ENCODE measurements at places on chromosomes 11 and 22. TPM values are rescaled to one million over a fixed set of nuclear protein-coding genes. Genes with fewer than 3 reads are reported as not detected.

KCNE3 gene
- total RNA-seq: 4.1 TPM

AAMDC gene
- total RNA-seq: 20.2 TPM

CHST1 gene
- total RNA-seq: 10.6 TPM

NUDT8 gene
- total RNA-seq: 7.0 TPM

TUBA8 gene
- 60.5 TPM for total RNA-seq

KRTAP5-7 gene
- 0.94 TPM for total RNA-seq

PDE3B gene
- total RNA-seq: 25.8 TPM

MAPK8IP2 gene
- total RNA-seq: 34.9 TPM

LMO2 gene
- 6.5 TPM for total RNA-seq

NRIP3 gene
- total RNA-seq: 55.1 TPM

MUC5AC gene
- total RNA-seq: 0.31 TPM

RFPL3 gene
- 3.6 TPM for total RNA-seq

GGT1 gene
- total RNA-seq: 78.2 TPM

SCGB1D2 gene
- total RNA-seq: not detected

DBX1 gene
- total RNA-seq: not detected

NOX4 gene
- total RNA-seq: 1.3 TPM

HYOU1 gene
- 126 TPM for total RNA-seq

OR5D14 gene
- total RNA-seq: not detected

SLC1A2 gene
- 1.1 TPM for total RNA-seq

Measured in testis (tissue), 5 donors.